Gastroesophageal sphincter (tissue), 4 donors: ENCODE measurements at places on chromosomes 12 and 14.
A peak's percentile ranks its signal among the peaks of the same experiment; 100 is the strongest.

DNA sequence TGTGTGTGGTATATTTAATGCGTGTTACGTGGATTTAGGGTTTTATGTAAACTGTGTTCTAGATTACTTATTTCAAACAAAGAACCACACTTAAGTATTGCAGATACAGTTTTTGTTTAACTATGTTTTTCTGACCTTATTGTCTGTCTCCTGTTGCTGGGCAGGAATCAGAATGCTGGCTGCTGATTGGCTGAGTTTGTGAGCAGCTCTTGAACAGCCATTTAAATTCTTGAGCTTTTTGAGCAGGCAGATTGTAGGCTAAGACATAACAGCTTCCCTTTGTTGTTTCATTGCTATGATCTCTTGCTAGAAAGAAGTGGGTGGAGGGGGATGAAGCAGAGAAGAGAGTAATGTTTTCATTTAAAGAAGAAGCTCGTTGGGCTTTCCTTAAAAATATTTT, 52.2 kb downstream of the ATF7IP start:
- ATAC-seq, result peak; percentile 69

DNA sequence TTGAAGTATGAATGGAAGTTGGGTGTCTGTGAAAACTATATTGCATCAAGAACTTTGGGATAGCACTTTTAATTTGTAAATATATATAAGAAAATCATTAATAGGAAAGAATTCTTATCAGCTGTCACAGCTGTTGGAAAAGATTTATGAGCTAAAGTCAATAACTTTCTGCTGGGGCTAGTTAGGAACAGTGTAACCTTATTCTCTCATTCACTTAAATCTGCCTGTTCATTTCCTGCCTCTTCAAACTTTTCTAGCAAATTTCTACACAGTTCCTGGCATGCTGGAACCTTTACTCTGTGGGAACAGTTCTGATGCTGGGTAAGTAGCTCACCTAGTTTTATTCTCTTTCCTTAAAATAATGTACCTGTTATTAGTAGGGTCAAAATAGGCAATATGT, 109.9 kb downstream of the SCN8A start:
- no peak for ATAC-seq

GRCh38 chr14:90512329-90512991, 115.6 kb downstream of the CALM1 start:
- ATAC-seq, result no peak

DNA sequence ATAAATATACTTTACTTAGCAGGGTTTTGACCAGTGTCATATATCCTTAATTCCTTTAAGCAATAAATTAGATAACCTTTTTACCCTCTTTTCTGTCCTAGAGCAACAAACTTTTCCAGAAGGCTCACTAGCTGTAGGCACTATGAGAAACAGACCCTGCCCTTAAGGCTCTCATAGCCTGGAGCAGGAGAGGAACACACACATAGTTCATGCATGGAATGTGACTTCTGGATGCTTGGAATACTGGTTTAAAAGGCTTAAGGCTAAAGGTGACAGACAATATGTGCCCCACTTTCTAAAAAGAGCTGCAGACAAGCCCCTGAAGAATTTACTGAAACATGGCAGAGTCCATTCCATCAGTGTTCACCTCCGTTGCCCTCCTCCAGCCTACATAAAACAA, 237.2 kb downstream of the TTC8 start:
- no peak for ATAC-seq

- no peak for ATAC-seq
Measured at GRCh38 chr12:56590237-56590830, 39.8 kb downstream of the BAZ2A start.

GRCh38 chr14:68759017-68759560, 33.8 kb downstream of the ZFP36L1 start:
- ATAC-seq, result no peak

- ATAC-seq, result no peak
Measured at GRCh38 chr14:68372368-68372767, 420.5 kb downstream of the ZFP36L1 start.

DNA sequence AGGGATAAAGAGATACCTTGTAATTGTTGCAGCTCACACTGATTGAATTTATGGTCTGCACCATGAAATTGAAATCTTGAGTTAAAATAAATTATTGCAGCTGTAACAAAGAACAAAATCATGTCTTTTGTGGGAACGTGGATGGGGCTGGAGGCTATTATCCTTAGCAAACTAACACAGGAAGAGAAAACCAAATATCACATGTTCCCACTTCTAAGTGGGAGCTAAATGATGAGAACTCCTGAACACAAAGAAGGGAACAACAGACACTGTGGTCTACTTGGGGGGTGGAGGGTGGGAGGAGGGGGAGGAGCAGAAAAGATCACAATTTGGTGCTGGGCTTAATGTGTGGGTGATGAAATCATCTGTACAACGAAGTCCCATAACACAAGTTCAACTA, 22.6 kb downstream of the ERP27 start:
- no peak for ATAC-seq

- ATAC-seq, result no peak
Measured at GRCh38 chr14:85883966-85884365, 354.0 kb downstream of the FLRT2 start.

DNA sequence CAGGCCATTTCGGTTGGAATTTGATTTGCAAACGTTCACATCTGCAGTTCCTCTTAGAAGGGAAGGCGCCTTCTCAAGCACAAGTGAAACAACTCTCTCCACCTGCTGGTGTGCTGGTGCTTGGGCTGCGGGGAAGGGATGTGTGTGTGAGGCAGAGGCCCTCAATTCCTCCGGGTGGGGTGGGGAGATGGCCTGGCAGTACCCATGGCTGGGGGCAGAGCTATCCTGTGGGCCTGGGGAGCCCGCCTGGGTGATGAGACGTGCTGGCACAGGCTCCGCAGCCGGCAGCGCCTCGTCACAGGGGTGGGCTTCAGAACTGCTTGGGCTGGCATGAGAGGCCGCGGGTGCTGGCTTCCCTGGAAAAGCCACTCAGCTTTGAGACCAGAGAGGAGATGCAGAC, 28.9 kb upstream of the TDRD9 start:
- ATAC-seq, result no peak

DNA sequence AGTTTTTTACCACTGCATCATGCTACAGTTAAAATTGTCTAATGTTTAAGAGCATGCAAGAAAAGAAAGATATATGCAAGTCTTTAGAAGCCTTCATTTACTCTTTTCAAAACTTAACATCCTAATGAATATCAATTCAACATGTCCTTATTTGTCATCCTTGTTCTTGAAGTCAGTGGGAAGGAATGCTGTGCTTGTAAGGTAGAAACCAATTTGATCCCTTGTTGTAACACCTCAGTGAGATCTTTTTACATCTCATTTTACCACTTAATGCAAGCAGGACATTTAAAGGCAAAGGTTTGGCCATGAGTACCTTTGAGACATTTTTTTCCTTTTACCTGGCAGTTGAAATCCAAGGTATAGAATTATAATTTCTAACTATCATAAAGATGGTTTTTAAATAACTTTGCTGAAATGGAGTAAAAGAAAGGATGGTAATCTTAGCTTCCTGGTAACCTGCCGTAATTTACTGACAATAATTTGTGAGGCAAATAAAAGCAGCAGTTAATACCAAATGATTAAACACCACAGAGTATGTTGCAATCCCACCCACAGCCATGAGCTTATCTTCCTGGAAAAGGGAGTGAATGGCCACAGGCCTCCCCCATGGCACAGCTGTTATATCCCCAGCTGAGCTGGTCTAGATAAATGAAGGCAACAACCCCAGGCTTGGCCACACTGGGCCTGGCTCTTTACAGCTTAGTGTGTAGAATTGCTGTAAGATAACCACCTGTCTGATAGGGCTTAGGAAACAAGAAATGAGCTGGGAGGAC, 33.2 kb upstream of the STRN3 start:
- peak; percentile 67 for ATAC-seq

DNA sequence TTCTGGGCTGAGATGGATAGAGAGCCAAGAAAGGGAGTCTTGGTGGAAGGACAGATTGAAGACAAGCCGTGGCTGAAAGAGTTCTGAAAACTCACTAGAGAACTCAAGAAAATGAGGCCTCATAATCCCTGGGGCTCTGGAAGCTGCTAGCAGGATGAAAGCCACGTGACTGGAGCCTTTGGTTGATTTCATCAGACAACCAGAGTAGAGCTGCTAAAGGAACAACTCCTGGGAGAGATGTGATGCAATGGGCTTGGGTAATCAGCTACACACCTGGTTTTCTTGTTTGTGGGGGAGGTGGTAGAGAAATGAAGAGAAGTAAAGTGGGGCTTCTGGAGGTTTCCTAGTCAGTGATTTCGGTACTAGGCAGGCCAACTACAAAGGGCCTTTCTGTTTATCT, 13.4 kb downstream of the CSRNP2 start:
- ATAC-seq, result no peak

DNA sequence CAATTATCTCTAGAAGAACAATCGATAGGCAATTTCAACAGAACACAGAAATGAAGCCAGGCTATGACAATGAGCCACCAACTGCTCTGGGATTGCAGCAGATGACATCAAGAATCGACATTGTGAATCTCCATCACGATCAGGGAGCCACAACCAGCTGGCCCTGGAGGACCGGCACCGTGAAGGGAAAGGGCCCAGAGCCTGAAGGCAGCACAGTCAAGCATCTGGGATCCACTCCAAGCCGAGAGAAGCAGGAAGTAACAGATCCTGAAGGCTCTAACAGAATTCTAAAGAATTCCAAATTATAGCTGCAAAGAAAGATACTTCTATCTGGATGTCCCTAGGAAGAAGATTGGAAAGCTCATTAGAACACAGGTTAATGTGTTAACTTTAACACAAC, 61.0 kb downstream of the LRRC74A start:
- ATAC-seq, result no peak

DNA sequence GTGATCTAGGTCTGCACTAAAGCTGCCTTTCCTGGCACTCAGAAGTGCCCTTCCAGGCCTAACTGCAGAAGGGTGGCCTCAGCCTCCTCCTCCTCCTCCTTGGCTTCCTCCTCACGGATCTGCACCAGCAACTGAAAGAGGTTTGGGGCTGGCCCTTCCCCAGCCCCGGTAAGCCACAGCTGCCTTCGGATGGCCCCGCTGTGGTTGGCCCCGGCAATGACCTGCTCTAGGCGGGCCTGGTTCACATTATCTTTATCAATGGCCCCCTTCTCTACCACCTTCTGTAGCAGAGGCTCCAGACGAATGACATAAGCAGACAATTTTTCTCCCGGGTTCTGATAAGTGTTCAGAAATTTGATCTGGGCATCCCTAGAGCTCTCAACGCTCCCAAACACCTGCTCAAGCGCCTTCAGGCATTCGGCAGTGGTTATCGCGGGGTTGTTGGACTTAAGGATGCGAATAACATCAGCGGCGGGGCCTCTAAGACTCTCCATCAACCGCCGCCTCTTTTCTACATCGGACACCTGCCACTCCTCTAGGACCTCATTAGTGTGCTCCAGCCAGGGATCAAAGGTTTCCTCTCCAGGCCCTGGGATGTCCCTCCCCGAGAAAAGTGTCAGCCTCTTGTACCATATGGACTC, 1.5 kb downstream of the PNMA1 start:
- no peak for ATAC-seq

DNA sequence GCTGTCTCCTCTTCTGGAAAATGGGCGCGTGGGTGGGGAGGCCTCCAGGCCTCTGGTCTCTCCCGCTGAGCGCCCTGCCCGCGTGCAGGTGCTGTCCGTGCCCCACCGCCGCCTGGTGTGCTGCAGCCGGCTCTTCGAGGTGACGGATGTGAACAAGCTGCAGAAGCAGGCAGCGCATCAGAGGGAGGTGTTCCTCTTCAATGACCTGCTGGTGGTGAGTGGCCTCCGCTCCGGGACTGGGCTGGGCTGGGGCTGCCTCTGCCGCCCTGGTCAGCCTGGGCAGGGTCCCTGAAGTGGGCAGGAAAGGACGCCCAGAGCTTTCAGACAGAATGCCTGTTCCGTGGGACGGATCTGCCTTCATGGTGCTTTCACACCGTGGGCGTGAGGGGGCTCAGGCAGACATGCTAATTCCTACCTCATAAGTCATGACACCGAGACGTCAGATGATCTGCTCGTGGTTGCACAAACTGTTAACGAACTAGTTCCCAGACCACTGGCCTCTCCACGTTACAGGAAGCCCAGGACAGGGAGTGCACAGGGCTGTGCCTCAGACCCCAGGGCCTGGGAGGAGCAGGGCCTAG, 50.5 kb downstream of the SLC6A12 start:
- ATAC-seq, result no peak

DNA sequence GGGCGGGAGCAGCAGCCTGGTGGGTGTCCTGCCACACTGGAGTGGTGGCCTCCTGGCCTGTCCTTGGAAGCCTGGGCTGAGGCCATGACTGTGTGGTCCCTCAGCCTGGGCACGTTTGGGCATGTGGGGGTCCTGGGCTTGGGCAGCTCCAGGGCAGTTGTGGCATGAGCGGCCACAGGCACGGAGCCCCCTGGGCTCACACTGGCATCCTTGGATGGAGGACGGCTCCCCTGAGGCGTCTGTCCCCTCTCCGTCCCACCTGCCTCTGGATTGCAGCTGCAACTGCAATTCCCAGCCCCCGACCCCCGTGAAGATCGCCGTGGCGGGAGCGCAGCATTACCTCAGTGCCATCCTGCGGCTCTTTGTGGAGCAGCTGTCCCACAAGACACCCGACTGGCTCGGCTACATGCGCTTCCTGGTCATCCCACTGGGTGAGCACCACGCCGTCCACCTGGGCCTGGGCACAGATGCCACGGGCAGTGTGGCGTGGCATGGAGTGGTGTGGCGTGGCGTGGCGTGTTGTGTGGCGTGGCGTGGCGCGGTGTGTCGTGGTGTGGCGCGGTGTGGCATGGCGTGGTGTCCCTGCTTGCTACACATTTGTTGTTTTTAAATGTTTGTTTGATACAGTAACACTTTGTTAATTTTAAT, 15.1 kb upstream of the TEX22 start:
- ATAC-seq, result no peak

DNA sequence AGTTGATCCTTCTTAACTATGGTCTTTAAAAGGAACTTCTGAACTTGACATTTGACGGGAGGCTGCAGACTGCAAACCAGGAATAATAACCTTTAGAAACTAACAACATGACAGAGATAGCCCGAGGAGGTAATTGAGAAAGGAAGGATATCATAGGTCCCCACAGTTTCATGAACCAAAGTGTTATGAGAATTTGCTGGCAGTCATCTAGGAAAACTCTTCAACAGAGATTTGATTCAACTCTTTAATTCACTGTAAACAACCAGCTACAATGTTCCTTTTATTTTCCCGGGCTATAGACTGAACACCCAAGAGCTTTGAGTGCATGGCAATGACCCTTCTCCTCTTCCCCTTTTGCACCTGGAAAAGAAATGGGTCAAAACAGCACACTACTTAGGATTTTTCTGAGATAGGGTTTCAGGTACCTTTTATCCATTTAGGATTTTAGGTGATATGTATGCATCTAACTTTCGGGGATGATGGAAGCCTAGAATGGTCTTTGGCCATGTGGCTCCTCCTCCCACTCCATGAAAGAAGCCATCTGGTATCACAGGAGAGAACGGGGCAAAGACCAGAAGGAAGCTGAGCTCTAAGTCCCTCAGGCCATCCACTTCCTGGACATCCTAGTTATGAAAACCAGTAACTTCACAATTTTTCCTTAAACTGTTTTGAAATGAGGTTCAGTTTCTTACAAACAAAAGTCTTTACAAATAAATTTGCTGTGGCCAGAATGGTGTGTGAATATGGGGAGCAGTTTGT, 23.0 kb downstream of the GLT8D2 start:
- no peak for ATAC-seq
